CD4-positive, alpha-beta T cell treated with Interleukin-10 for 1 hour (primary cell): ENCODE measurements at places on chromosomes 11 and 22.

DNA sequence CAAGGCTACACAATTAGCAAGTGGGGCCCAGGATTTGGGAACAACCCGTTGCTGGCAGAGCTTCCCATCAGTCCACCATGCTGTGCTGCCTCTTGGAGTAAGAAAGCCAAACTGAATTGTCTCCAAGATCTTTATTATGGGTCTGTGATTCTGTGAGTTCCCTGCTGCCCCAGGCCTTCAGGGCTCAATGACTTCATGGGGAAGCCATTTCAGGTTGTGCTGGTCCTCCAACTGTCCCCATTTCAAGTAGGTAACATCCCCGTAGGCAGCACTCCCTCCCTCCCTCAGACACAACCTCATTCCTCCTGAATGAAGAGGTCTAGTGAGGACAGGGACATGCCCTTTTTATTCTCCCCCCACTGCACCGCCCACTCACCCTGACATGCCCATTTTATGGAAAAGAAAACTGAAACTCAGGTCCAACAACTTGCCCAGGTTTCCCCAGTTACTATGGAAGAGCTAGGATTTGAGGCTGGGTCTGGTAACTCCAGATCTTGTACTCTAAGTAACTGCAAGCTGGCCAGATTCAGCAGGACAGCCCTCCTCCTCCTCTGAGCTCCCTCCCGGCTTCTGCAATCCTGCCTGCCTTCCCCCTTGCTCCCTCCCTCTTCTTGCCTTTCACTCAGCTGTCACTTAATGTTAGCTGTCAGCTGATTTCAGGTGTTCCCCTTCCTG lies 8.2 kb upstream of the YWHAH start:
- no peak for DNase-seq

GRCh38 chr11:102868339-102868738 lies 6.4 kb downstream of the MMP12 start:
- no peak for DNase-seq

DNA sequence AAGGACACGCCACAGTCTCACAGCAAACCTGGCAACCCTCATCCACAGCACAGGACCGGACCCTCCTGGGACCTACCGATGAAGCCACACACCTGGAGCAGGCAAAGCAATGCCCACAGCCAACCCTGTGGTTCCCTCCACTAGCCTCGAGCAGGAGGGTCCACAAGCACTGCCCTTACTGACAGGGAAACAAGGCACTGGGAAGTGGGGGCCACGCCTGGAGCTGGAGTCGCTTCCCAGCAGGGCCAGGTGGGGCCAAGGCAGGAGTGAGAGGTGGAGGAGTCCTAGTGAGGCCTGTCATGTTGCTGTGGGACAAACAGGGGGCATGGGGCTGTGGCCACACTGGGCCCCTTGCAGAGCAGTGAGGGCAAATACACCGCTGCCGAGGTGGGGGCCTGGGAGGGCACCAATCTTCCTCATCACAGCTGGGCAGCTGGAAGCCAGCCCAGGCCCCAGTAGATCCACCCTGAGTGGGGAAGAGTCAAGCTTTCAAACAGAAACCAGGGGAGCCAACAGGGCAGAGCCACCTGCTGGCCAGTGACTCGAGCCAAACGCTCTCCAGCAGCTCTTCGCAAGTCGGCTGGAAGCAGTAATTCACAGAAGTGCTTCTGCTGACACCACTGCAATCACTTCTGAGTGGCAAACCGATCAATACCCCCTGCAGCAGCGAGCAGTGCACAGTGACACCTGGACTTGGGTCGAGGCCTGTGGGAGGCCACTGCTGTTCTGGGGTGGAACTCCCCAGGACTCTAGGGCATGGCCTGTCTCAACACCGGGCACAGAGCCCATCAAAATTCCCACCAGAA lies 13.7 kb downstream of the SULT4A1 start:
- DNase-seq: no peak

- no peak for DNase-seq
Measured at GRCh38 chr22:49574881-49575702, 252.6 kb downstream of the BRD1 start.

- DNase-seq: no peak
Measured at GRCh38 chr11:111886844-111887243, 7.5 kb downstream of the CFAP68 start.
